ENCODE measurements at places on chromosomes 5 and 9.

- DNase-seq: no peak
These were observed 162.5 kb downstream of the ELAVL2 start for GRCh38 chr9:23663536-23663935.

GRCh38 chr5:63805151-63805550 is 157.1 kb downstream of the HTR1A start:
- DNase-seq: no peak

DNA sequence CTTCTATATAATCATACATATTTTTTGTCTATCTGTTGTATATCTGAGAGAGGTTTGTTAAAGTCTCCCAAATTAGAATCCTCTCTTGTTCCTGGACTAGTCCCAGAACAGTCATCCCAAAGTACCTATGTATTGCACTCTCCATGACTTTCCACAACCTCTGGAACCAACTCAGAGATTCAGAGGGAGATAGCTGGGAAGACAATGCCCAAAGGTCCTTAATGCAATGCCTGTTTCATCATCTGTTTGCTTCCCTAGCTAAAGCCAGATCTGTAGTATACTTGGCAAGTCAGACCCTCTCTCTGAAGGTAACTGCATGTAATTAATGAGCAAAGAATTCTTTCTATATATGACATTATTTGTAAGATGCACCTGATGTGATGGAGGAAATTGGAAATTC is 89.4 kb downstream of the ZNF474 start:
- DNase-seq: no peak

GRCh38 chr5:94615862-94616261 is 2.5 kb downstream of the KIAA0825 start:
- DNase-seq: no peak

DNA sequence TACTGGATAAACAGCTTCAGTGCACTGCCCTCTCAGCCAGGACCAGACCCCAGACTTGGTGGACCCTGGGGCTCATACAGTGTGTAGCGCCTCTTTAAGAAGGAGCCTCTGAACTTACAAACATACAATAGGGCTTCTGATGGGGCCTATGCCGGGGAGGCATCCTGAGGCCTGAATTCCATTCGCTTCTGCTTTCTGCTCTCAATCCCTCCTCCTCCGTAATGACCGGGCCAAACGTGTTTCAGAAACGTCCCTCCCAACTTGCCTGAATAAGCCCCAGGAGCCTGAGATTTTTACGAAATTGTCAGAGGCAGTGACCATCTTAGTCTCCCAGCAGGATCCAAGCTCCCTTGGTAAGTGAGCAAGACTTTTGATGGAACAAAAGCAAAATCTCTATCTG is 128.1 kb upstream of the BOD1 start:
- peak; percentile 46 for DNase-seq

- DNase-seq: no peak
These were observed 35.1 kb upstream of the NANS start for GRCh38 chr9:98021306-98022040.

DNA sequence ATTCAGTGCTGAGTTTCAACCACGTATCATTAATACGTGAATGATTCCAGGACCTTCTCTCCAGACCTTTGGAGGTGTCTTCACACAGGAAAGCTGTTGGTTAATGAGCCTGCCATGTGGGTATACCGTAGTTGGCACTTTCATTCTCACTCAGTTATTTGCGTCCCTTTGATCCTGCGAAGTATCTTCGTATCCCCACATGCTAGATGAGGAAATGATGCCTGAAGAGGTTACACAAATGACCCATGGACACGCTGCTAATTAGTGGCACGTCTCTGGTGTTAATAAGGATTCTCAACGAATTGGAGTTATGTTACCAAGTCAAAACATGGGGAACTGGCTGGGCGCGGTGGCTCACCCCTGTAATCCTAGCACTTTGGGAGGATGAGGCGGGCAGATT is 65.7 kb upstream of the GNE start:
- DNase-seq: no peak

DNA sequence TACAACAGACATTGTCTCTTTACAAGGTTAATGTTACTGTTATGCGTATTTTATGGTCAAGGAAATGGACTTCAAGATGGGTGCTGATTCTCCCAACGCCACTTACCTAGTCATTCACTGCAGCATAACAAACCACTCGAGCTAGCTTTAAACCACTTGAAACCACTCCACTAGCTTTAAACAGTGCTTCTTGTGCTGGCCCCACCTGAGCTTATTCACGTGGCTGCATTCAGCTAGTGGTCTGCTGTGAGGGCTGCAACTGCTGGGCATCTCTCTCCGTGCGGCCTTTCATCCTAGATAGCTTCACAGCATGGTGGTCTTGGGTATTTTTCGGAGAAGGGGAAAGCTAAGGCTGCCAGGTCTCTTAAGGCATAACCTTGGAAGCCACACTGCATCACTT is 3.5 kb upstream of the HRH2 start:
- no peak for DNase-seq

GRCh38 chr5:99248066-99248465 is 319.3 kb upstream of the CHD1 start:
- DNase-seq: no peak

GRCh38 chr9:3936520-3937235 is 363.2 kb downstream of the GLIS3 start:
- DNase-seq: no peak

DNA sequence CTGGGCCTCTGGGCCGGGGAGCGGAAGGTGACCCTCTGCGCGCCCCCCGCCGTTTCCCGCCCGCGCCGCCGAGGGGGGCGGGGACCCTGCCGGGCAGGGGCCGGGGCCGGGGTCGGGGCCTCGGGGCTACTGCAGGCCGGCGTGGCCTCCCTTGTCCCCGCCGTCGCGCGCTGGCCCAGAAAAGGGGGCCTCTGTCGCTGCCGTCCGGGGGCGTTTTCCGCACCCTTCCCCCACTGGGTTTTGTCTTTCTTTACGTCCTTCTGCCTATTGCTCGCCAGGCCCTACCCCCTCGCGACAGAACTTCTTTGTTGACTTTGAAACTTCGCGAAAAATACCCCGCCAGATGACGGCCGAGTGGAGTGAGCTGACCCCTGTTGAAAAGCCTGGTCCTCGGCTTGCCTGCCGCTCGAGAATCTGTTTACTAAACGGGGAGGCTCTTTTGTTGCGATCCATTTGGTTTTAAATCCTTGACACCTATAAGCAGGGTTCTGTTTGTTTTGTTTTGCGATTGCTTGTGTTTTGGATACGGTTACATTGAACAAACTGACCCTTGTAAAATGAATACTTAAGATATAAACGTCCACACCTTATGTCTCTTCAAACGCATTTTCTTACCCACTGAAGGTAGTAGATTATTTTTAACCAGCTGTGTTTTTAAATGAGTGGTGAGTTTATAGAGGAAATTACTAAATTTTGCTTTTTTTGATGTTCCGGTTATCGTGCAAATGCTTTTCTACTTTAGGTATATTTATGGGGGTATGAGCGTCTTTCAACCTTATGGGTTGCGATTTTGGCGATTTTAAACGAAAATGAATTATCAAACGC is 765 bp downstream of the MARCHF6 start:
- peak; percentile 62 for DNase-seq

GRCh38 chr5:145924849-145925248 is 11.5 kb upstream of the SH3RF2 start:
- DNase-seq: no peak

- peak; percentile 81 for DNase-seq
These were observed 12.4 kb upstream of the CXXC5 start for GRCh38 chr5:139635606-139636206.

GRCh38 chr5:72799721-72800120 is 16.7 kb upstream of the TNPO1 start:
- DNase-seq: no peak

- no peak for DNase-seq
These were observed 61.8 kb upstream of the MAMDC2 start for GRCh38 chr9:69981686-69982445.

GRCh38 chr5:77670526-77670925 is 32.0 kb upstream of the OTP start:
- no peak for DNase-seq

DNA sequence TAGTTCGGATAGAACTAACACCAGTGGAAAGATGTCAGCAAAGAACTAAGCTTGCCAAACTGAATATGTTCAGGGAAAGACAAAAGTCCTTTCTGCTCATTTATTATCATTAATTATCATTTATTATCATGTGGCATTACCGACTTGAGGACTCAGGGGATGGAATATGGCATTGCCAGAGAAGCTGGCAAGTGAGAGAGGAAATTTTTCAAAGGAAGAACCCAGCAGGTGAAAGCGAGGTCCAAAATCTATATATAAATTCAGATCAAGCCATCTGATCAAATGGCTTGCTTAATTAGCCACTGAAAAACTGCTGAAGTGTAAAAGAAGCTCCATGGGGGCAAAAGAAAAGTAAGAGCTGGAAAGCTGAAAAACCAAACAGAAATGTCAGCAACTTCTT is 1049.6 kb upstream of the SEMA6A start:
- DNase-seq: no peak

GRCh38 chr5:122858451-122858850 is 13.0 kb downstream of the SNX24 start:
- no peak for DNase-seq

DNA sequence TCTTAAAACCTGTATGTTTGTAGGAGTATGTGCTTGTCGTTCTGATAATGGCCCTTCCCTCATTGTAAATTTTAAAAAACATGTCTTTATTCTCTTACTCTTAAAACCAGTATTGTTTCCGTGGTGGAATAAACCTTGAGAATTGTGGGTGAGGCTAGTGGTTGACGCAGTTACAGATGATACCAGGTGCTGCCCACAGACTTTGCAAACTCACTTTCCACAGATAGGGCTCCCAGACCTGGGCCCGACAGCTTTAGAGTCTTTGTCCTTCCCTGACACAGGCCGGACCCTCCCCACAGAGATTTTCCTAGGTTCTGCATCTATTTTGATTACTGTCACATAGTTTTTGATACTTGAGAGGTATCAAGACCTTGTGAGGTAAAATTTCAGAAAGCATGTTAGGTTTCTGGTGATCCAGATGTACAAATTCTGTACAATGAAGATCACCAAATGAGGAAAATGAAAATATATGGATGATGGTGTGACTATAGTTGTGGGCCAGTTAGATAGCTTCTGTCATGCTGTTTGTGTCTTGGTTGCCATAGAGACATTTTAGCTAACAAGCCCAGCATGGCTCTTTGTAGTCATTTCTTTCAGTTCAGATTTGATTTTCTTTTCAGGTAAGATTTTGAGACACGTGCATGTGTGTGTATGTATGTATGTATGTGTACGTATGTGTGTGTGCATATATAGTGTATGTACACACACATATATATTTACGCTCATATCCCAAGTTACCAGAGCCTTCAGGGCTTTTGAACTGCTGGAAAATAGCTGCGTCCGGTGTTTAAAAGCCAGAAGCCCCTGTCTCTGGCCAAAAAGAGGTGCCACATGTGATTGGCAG is 33.8 kb downstream of the DMRT1 start:
- DNase-seq: no peak

DNA sequence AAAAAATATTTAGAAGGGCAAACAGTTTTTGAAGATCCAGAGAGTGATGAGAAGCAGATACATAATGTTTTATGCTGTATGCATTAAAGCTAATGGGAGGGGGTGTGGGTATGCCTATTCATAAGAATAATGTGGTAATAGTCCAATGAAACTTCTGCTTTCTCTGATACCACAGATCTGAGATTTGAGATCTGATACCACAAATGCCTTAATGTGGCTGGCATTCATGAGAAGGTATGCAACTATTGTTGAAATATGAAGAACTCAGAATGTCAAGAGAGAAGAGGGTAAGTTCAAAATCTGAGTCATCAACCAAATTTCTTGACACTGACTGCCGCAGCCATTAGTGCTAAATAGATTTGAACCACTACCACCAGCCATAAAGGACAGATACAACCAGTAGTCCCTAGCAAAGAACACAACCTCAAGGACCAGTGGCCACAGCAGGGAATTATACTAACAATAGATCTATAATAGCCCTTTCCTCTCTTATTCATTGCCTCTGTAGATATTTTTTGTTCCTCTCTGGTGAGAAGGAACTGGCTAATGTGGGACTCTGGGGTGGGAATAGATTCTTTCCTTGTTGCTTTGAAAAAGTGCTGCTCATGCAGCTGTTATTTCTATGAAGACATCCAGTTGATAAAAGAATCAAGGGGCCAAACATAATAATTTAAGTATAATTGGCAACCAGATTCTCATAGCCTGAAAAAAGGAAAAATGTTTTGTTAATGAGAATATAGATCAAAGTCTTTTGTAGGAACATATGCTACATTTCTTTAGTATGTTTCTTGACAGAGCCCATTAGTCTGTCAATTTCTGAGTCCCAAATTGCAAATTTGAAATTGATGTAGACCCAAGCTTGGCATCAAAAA is 256.5 kb upstream of the ZNF608 start:
- DNase-seq: no peak

- DNase-seq: no peak
These were observed 227.9 kb upstream of the TARS1 start for GRCh38 chr5:33212900-33213299.

GRCh38 chr9:15287309-15287708 is 19.7 kb downstream of the TTC39B start:
- DNase-seq: no peak

GRCh38 chr5:33824516-33825195 is 67.1 kb downstream of the ADAMTS12 start:
- DNase-seq: no peak

DNA sequence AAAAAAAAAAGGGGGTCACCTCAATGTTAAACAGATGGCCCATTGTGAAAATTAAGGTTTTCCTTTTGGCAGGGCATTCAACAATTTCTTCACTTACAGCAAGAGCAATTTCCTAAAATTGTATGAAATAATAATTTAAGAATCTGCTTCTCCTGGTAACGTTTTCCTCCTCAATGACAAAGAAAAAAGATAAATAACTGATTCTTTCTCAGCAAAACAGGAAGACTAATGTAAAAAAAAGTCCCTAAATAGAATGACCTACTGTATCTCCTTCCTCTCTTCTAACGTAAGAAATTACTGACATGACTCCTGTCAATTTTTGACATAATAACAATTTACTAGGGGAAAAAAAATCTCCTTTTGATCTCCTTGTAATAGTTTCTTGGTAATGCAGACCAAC is 25.5 kb downstream of the ABHD17B start:
- DNase-seq: peak; percentile 48

- no peak for DNase-seq
These were observed 184.0 kb downstream of the TTLL11 start for GRCh38 chr9:121909111-121909510.

- no peak for DNase-seq
These were observed 2.6 kb downstream of the EXOC3 start for GRCh38 chr5:445591-445990.

GRCh38 chr5:173547579-173547978 is 68.9 kb downstream of the BOD1 start:
- no peak for DNase-seq

DNA sequence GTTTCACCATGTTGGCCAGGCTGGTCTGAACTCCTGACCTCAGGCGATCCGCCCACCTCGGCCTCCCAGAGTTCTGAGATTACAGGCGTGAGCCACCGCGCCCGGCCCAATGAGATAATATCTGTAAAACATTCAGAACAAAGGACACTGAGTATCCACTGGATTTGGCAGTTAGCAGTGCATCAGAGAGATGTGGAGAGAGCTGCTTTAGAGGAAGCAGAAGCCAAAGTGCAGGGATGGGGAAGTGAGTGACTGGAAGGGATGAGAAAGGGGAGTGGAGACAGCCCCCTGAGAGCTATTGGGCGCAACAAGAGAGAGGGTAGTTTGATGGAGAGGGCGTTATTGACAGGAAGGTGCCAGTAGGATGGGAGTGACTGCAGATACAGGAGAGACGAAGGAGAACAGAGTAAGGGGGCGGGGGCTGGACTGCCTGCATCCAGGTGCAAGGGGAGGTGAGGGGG is 157.5 kb upstream of the SHB start:
- no peak for DNase-seq

- DNase-seq: no peak
These were observed 89.2 kb upstream of the PRRC1 start for GRCh38 chr5:127428276-127428675.

Data from OCI-LY7 (cell line).